ENCODE measurements at places on chromosomes 6 and 20. TPM values are rescaled to one million over a fixed set of nuclear protein-coding genes. Genes with fewer than 3 reads are reported as not detected.

GRCh38 chr20:8368670-8369069, 236.6 kb downstream of the PLCB1 start:
- no peak for DNase-seq

GRCh38 chr6:139028658-139029469, at the start of gene ABRACL:
TSS of gene ABRACL (plus strand) at chr6:139028745. CDS start at chr6:139034161, 5,416 bp downstream.
- DNase-seq: peak; percentile 56

DNA sequence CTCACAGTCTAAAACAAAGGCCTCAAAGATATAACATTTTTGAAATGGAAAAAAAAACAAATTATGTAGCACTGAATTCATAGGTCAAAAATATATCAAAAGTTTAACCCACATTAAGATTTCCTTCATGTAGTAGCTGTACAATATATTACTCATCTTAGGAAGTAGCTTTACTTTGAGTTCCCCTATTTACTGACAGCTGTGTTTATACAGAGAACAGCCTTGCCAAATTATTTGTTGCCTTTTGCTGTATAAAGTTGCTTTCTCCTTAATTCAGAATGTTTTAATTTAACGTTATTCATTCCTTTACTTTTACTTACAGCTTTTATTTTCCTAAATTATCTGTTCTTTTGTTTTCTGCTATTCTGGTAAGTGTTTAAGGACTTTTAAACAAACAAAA, 181.0 kb downstream of the COL12A1 start:
- no peak for DNase-seq

DNA sequence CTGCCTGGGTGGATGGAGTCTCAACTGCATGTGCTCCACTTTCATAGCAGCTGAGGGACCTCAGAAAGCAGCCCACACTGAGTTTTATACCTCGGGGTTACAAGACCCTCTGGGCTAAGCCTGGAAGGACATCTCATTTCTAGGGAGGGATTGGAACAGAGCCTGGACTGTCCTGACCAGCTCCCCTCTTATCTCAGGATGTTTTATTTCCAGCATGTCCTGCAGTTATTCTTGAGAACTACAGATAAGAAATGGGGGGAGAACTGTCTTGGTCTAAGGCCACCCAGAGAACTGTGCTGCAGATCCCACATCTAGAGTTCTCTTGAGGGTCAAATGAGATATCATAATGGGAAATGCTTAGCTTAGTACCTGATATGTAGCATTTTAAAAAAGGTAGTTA, 97.3 kb upstream of the CHD6 start:
- DNase-seq: no peak

GRCh38 chr20:1060985-1061384, 57.4 kb upstream of the PSMF1 start:
- no peak for DNase-seq

SLC16A10 gene
- total RNA-seq: 8.3 TPM

MYB gene
- 3.7 TPM for total RNA-seq

DNA sequence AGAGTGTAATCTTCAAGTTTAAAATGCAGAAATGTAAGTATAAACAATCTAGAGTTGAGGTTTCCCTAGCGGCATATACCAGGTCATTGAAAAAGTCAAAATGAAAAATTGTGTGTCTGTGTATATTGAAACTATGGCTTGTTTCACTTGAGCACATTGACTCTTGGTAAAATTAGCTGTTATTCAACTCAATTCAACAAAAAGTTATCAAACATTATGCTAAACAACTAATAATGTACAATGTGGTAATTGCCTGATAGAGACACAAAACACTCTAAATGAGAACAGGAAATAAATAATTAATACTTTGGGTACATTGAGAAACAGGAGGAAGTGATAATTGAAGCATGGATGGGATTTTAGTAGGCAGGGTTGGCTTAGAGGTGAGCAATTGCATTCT, 444.8 kb downstream of the CDKAL1 start:
- no peak for DNase-seq

GRCh38 chr6:14734416-14735340, 511.2 kb upstream of the JARID2 start:
- peak; percentile 72 for DNase-seq

- no peak for DNase-seq
These were observed 19.7 kb upstream of the SLC22A3 start for GRCh38 chr6:160328447-160328846.

SSTR4 gene
- not detected for total RNA-seq

OPRM1 gene
- not detected for total RNA-seq

DNA sequence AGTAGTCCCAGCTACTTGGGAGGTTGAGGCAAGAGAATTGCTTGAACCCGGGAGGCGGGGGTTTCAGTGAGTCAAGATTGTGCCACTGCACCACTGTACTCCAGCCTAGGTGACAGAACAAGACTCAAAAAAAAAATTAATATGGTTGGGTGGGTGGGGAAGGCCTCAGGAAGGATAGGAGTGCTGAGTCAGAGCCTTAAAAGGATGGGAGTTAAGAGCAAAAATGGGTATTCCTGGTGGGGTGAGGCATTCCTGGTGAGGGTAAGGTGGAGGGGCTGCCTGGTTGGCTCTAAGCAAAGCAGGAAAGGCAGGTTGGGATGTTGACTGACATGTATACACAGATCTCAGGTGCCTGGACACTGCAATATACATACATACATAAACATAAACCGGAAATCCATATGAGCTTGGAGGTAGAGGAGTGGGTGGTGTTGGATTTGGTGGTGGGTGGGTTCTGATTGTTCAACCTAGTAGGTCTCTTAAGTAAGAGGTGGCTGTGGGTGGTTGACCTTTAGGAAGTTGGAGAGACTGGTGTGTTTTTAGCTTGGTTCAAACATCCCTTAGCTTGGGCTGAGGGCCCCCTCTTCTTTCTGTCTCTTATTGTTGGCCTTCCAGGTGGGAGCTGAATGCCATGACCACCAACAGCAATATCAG, 1.2 kb upstream of the RRP36 start:
- DNase-seq: no peak

ARFGAP1 gene
- total RNA-seq: 94.4 TPM

GRCh38 chr6:46407246-46407645, 84.0 kb downstream of the RCAN2 start:
- DNase-seq: no peak
